ENCODE measurements at places on chromosomes 1 and 21. TPM values are rescaled to one million over a fixed set of nuclear protein-coding genes. Genes with fewer than 3 reads are reported as not detected.

GRCh38 chr1:170630977-170631376, 33.0 kb upstream of the PRRX1 start:
- DNase-seq = no peak

- no peak for DNase-seq
Measured at GRCh38 chr1:203690730-203691129, 64.1 kb downstream of the ATP2B4 start.

The MACO1 gene
- 7.0 TPM for polyA plus RNA-seq

The SLC2A5 gene
- not detected for polyA plus RNA-seq

- DNase-seq = no peak
Measured at GRCh38 chr1:115723756-115724155, 44.8 kb downstream of the CASQ2 start.

DNA sequence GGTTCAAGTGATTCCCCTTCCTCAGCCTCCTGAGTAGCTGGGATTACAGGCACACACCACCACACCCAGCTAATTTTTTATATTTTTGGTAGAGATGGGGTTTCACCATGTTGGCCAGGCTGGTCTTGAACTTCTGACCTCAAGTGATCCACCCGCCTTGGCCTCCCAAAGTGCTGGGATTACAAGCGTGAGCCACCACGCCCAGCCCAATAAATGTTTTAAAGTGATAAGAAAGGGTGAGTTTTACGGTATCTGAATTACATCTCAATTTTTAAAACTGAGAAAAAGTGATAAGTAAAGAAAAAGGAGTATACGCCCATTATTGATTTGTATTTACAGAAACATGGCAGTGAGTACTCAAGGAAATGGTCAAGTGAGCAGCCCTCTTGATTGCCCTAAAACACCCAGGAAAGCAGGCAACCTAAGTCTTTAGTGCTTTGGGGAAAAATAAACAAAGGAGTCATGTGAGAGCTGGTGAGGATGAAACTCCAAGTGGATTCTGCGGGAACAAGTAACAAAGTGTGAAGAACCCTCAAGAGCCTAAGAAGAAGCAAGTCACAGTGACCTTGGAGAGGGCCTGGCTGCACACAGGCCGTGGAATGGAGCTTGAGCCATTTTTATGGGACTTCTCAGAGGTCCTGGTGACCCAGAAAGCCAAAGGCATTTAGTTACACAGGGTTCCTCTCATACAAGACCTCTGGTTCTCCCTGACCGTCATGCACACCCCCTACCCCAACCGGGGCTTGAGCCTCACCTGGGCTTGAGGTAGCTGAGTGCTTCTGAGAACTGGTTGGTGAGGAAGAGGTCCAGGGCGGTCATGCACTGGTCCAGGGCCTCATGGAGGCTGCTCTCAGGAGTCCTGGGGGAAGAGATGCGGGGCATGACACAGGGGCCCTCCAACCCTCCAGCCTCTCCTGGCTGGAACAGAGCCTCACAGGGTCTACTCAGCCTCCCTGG, 9.1 kb downstream of the TTC39A start:
- DNase-seq = no peak

Data from endothelial cell of umbilical vein (primary cell).